Fibroblast of skin of back (primary cell): ENCODE measurements at places on chromosomes 12 and 14.

DNA sequence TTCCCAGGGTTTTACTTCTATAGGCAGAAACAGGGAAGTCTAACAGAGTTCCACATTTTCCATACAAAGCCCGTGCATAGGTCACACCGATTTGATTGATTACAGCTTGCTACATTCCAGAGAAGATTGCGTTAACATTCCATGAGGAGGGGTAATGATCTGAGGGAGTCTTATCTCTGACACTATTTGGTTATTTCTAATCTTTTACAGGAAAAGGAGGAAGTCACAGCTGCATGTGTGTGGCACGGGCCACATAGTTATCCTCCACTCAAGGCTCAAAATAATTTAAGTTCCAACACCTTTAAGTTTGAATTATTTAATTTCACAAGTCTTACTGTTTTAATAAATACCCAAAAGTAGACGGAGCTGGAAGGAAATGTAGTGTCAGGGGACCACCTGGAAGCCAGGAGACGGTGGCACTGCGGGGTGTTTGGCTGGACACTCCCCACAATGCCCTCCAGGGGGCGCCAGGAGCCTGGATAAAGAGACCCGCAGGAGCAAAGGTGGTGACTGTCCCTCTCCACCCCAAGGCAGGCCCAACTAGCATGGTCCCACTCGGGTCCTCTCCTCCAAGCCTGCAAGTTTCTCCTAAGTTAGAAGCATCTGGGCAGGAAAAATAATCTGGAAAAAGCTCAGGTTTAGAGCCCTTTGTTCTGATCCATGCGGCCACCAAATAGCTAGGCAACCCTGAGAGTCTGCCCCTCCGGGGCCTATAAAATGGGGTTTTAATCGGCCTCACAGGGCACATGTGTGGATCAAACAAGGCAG, 20.2 kb downstream of the KRT8 start:
- DNase-seq: peak; percentile 53

GRCh38 chr14:78666336-78667056, 496.3 kb downstream of the NRXN3 start:
- no peak for DNase-seq

DNA sequence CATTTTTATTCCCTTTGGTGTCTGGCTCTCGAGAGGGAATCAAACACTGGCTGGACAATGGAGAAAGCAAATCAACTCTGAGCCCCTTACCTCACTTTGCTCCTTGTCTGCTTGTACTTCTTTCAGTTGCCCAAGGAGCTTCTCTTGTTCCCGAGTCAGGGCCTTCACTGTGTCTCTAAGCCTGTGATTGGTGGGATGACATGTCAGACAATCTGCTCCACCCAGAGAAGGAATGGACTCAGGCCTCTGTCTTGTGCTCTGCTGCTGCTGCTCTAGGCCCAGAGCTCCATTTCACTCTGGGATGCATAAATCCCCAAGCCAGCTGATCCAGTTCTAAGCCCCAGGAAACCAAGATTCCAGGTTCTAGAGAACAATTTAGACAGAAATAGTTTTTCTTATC, 7.6 kb downstream of the CALCOCO1 start:
- no peak for DNase-seq

GRCh38 chr12:32836710-32837109, 59.9 kb downstream of the PKP2 start:
- DNase-seq: no peak

DNA sequence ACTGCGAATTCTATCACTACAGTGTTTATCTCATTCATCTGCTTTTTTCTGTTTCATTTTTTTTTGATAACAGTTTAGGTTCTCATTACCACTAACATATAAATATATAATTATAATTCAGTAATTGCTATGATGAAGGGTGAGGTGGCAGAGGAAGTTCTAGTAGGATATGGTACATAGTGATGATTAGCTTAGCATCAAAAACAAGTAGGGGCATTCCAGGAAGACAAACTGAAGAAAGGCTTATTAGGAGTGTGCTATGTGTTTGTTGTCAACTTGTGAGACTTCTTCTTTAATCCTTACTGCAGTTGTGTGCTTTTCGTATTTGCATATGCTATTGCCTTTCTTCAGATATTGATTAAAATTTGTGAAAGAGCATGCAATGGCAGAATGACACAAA, 20.6 kb downstream of the FUT8 start:
- DNase-seq: no peak
